ENCODE measurements at places on chromosomes 11 and 22. TPM values are rescaled to one million over a fixed set of nuclear protein-coding genes. Genes with fewer than 3 reads are reported as not detected.

DNA sequence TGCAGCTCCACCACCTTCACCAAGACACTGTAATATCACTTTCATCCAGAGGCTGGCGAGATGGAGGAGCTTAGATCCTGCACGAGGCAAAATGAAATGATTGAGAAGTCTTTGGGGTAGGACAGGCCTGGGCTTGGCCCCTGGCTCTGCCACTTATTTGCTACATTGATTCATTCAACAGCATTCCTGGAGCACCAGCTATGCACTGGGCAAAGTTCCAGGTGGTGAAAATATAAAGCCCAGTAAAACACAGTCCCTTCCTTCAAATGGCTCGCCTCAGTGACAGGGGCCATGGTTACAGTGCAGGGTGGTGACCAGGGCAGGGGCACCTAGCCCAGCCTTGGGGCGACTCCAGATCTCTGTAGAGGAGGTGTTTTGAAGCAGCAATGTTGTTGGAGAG, 19.7 kb downstream of the ALX4 start:
- no peak overlapping the region for H3K4me3 ChIP-seq
- no peaks in the 10 kb centered on the region for H3K27me3 ChIP-seq
- DNase-seq = no peak
- H3K27ac ChIP-seq = no peak overlapping the region

The VPREB1 gene
- total RNA-seq = 1.1 TPM

- no peaks in the 10 kb centered on the region for H3K27me3 ChIP-seq
- H3K27ac ChIP-seq = peak overlapping the region; percentile 92
- peak overlapping the region; percentile 51 for H3K4me3 ChIP-seq
- peaks cover 61% of the 10 kb centered on the region for H3K4me1 ChIP-seq
Measured at GRCh38 chr22:36162127-36163034, 1.8 kb upstream of the APOL3 start.

- no peak overlapping the region for H3K4me3 ChIP-seq
- H3K36me3 ChIP-seq = no peaks in the 10 kb centered on the region
- no peaks in the 10 kb centered on the region for H3K4me1 ChIP-seq
- DNase-seq = no peak
Measured at GRCh38 chr11:108586600-108586999, 7.0 kb downstream of the EXPH5 start.

DNA sequence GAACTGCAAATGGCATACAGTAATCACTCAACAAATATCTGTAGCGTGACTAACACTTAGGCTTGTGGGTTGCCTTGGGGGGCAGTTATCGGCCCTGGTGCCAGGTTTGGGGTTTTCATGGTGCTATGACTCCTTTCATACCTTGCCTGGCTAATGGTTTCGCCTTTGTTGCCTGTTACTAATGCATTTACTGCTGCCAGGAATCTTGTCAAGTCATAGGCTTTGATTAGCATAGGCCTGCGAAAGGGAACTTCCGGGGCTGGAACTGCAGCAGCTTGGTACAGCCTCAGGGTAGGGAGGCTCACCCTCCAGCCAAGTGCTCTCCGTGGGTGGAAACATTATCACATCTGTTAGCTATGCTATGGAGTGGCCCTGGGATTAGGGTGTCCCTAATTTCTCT, 13.2 kb downstream of the SLC25A18 start:
- H3K27me3 ChIP-seq = no peaks in the 10 kb centered on the region
- no peak overlapping the region for H3K4me3 ChIP-seq
- H3K4me1 ChIP-seq = peaks cover 22% of the 10 kb centered on the region

GRCh38 chr22:42493393-42493792, 26.2 kb downstream of the RRP7A start:
- no peak overlapping the region for H3K4me3 ChIP-seq
- no peaks in the 10 kb centered on the region for H3K36me3 ChIP-seq

The PANX1 gene
- total RNA-seq = 9.9 TPM

DNA sequence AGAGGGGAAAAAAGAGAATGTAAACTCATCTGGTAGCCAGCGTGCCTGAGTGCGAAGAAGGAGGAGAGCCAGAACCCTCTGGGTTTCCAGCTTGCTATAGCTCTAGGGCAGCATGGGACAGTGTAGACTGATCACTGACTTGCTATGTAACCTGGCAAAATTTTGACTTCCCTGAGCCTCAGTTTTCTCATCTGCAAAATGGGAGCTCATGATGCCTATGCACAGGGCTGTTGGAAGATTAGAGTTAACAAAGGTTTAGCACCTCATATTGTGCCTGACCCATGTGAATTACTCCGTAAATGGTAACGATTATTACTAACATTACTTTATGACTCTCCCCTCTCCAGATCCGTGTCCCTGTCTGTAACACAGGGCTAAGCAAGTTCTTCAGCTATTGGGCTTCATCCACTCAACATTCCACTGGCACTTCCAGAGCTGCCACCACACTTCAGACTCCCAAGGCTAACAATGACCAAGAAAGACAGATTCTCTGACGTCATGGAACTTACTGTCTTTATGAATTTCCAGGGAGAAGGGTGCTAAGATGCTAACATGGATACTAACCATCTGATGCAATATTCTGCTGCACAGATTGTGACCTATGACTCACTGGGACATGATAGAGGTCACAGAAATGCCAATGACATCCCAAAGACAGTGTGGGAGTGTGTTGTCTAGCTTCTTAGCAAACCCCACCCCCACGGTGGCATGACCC, 195.2 kb downstream of the TRIM29 start:
- no peaks in the 10 kb centered on the region for H3K27me3 ChIP-seq
- H3K4me3 ChIP-seq = no peak overlapping the region
- no peaks in the 10 kb centered on the region for H3K36me3 ChIP-seq

GRCh38 chr11:126545057-126545555, 189.6 kb downstream of the ST3GAL4 start:
- H3K36me3 ChIP-seq = no peaks in the 10 kb centered on the region
- DNase-seq = no peak
- H3K27ac ChIP-seq = no peak overlapping the region
- H3K4me1 ChIP-seq = no peaks in the 10 kb centered on the region

The KRTAP5-1 gene
- not detected for total RNA-seq

DNA sequence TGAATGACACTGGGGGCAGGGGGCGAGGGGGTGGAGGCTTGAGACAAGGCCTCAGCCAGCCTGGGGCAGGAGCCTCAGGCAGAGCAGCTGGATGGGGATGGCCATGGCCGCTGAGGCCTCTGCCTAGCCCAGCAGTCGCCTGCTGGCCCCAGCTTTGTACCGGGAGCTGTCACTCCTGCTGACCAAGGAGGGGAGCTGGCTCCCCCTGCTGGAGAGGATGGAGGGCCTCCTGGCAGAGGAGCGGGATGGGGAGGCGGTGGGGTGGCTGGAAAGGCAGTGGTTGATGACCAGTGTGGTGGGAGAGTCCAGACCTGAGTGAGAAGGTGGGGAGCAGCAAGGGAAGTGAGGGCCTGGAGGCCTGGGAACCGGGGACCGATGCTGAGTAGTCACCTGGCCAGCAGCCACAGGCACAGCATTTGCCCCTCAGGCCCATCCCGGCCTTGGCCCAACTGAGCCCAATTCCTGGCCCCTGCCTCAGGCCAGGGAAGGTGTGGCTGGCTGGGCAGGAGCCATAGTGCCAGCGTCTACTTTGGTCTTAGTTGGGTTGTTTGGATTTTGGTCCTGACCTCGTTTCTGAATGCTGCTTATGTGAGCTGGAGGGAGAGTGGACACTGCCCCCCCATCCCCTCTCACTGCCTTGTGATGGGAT, 6.0 kb upstream of the SUSD2 start:
- peaks cover 3% of the 10 kb centered on the region for H3K36me3 ChIP-seq
- no peak overlapping the region for H3K4me3 ChIP-seq
- H3K27ac ChIP-seq = no peak overlapping the region
- H3K27me3 ChIP-seq = no peaks in the 10 kb centered on the region
- DNase-seq = peak; percentile 76
- no peaks in the 10 kb centered on the region for H3K4me1 ChIP-seq

GRCh38 chr11:19756675-19757475, 44.2 kb downstream of the NAV2 start:
- no peaks in the 10 kb centered on the region for H3K27me3 ChIP-seq
- H3K4me1 ChIP-seq = peaks cover 2% of the 10 kb centered on the region
- H3K27ac ChIP-seq = no peak overlapping the region
- no peak for DNase-seq

The RIBC2 gene
- 1.5 TPM for total RNA-seq

DNA sequence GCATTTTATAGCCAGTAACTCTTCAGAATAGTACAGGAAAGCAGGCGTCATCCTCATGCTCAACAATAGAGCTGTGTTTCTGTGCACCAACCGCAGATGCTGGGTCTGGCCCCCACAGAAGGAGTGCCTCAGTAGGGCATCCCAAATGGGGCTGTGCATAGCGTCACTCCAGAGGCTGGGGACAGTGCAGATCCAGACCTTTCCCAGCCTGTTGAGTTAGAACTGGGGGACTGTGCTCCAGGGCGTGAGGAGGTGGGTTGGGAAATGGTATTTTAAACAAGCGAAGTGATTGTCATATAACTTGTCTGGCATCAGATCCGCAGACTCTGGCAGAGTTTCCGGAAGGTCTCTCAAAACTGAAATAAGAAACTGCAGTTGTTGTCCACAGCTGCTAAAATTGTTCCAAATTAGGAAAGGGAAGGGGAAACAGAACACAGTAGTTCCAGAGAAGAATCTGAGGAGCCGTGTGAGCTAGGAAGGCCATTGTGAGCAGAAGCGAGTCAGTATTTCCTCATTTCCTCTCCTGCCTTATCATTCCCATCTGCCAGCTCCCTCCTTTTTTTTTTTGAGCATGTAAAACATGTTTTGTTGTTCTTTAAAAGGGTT, 52.2 kb downstream of the JAM3 start:
- H3K27ac ChIP-seq = peak overlapping the region; percentile 1
- no peak overlapping the region for H3K4me3 ChIP-seq
- H3K36me3 ChIP-seq = no peaks in the 10 kb centered on the region
- no peaks in the 10 kb centered on the region for H3K4me1 ChIP-seq

- H3K36me3 ChIP-seq = no peaks in the 10 kb centered on the region
- H3K27me3 ChIP-seq = no peaks in the 10 kb centered on the region
- DNase-seq = no peak
Measured at GRCh38 chr11:64583296-64584262, 7.4 kb upstream of the SLC22A12 start.

The TRPC6 gene
- 0.17 TPM for total RNA-seq

- H3K36me3 ChIP-seq = no peaks in the 10 kb centered on the region
- no peak overlapping the region for H3K4me3 ChIP-seq
- no peak overlapping the region for H3K27ac ChIP-seq
- H3K4me1 ChIP-seq = peaks cover 10% of the 10 kb centered on the region
Measured at GRCh38 chr11:126231725-126232459, 20.3 kb downstream of the FAM118B start.

DNA sequence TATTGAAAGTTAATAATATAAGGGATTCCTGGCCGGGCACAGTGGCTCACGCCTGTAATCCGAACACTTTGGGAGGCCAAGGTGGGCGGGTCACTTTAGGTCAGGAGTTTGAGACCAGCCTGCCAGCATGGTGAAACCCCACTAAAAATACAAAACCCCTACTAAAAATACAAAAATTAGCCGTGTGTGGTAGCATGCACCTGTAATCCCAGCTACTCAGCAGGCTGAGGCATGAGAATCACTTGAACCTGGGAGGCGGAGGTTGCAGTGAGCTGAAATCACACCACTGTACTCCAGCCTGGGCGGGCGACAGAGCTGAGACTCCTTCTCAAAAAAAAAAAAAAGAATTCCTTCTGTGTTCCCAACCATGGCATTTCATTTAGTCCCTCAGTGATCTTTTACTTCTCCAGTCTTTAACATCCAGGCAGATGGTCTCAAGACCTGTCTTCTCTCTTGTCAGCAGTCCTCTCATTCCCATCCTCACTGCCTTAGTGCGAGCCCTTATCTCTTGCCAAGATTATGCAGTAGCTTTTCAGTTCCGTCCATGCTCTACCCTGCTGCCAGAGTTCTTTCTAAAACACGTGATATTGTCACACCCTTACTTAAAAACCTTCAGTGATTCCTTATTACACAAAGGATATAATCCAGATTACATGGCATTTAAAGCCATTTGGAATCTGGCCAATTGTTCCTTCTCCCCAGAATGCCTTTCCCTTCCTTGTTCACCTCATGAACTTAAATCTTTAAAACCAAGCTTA, 17.9 kb downstream of the RTN3 start:
- H3K27me3 ChIP-seq = no peaks in the 10 kb centered on the region
- no peak overlapping the region for H3K4me3 ChIP-seq
- no peaks in the 10 kb centered on the region for H3K4me1 ChIP-seq

The PRRG4 gene
- total RNA-seq = 6.2 TPM

The CLTCL1 gene
- 2.7 TPM for total RNA-seq

DNA sequence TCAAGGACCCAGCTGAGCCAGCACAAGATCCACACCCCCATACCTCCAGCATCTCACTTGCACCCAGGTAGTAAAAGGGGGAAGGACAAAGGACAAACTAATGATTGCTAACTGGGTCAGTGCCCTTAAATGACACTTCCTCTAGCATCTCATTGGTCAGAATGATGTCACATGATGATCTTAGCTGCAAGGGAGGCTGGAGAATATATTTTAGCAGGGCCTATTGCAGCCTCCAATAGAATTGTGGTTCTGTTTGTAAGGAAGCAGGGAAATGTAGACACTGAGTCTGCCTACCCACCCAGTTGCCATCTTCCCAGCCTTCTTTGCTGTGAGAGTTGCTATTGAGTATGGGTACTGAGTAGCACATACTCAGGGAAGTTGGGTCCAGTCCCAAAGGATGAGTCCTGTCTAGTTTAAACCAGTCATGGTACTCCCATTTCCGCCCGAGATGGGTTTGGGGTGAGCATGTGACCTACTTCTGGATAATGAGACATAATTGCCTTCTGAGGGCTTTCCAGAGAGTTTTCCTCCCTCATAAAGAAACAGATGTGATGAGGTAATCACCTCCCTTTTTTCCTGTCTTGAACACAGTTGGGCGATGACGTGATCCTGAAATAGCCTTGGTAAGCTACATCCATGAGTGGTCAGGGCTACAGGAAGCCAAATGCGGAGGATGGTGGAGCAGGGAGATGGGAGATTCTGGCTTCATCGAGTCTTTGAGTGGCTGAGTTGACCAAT, 5.5 kb upstream of the DNAL4 start:
- no peak overlapping the region for H3K27ac ChIP-seq
- H3K4me3 ChIP-seq = no peak overlapping the region
- no peak for DNase-seq
- no peaks in the 10 kb centered on the region for H3K36me3 ChIP-seq
- H3K4me1 ChIP-seq = peaks cover 2% of the 10 kb centered on the region

The TBX1 gene
- 0.17 TPM for total RNA-seq

DNA sequence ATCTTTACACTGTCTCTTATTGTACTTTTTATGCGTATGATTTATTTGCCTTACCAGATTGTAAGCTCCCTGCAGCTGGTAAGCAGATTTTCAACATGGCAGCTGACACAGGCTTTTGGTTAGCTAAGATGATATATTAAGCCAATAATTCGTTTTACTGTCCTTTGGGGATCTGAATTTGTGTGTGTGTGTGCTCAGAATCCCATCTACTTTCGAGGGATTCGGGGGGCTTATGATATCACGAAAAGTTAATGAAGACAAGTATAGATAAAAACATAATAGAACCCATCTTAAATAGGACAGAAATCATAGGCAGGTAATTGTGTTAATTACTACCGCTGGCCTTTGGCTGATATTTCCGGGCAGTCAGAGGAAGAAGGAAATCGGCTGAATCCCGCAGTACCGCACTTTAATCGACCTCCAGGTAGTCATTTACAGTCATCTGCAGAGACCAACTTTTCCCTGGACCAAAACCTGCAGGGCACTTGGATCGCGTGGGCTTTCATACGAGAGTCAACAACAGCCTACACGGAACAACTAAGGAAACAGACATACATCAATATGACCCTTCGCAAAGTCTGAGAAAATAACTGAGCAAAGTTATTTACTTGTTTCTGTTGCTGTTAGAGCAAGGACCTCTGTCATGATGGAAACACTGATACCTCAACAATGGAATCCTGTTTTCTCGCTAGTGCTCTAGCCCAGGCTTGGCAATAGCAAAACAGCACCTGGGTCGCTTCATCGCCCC, 802 bp downstream of the KBTBD3 start:
- peak overlapping the region; percentile 94 for H3K27ac ChIP-seq
- H3K27me3 ChIP-seq = no peaks in the 10 kb centered on the region
- DNase-seq = peak; percentile 42
- peaks cover 20% of the 10 kb centered on the region for H3K4me1 ChIP-seq
- peak overlapping the region; percentile 69 for H3K4me3 ChIP-seq
- peaks cover 18% of the 10 kb centered on the region for H3K36me3 ChIP-seq

All from liver (tissue), 10 donors.